Caco-2 (cell line): ENCODE measurements at places on chromosomes 11 and 22.

DNA sequence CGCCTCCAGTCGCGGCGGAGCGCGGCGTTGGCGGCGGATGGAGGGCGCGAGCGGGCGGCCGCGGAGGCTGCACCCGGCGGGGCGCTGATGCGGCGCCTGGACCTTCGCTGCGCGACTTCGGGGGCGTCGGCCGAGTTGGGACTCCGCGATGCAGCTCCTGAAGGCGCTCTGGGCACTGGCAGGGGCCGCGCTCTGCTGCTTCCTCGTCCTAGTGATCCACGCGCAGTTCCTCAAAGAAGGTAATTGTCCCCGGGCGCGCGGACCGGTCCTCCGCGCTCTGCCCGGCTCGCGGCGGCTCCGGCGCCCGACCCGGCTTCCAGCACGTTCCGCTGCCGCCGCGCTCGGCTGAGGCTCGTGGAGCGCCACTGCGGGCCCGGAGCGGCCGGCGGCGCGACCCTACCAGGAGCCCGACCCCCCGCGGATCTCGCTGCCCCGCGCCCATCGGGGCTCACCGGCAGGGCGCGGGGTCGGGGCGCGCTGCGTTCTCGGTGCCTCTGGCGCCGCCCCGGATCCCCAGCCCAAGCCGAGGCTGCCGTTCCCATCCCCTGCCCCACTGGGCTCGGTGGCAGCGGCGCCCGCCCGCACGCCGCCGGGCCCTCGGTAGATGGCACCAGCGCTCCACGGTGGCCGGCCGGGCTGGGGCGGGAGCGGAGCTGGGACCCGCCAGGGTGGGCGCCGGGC lies 1251.2 kb downstream of the BRD1 start:
- no peak for DNase-seq

DNA sequence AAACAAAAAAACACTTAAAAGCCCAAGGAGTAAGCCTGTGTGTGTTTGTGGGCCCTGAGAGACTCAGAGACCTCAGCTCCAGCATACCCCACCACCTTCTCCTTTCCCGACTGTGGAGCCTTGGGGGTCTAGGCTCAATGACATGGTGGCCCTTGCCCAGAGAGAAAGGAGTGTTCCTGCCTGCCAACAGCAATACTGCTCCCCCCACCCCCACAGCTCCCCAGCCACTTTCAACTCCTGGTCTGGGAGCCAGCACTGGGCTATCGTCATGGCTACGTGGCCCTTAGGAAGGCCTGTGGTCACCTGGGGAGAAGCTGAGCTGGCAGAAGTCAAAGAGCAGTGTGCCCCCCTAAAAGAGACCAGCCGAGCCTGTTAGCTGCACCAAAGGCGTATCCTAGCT lies 2.6 kb downstream of the PPP1R14B start:
- no peak for DNase-seq

DNA sequence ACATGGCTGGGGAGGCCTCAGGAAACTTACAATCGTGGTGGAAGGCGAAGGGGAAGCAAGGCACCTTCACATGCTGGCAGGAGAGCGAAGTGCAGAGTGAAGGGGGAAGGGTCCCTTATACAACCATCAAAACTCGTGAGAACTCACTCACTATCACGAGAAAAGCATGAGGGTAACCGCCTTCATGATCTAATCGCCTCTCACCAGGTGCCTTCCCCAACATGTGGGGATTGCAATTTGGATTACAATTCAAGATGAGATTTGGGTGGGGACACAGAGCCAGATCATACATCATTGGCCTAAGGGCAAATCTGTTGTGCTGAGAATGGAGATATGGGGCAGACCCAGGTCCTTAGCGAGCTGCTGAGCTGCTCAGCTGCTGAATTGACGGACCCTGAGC lies 13.1 kb downstream of the C1QTNF6 start:
- DNase-seq, result peak; percentile 2

GRCh38 chr11:79482800-79483199 lies 42.0 kb upstream of the TENM4 start:
- no peak for DNase-seq

GRCh38 chr11:27055065-27055682 lies 14.6 kb downstream of the BBOX1 start:
- DNase-seq, result peak; percentile 60

- DNase-seq, result no peak
Measured at GRCh38 chr11:96073536-96073935, 149.6 kb upstream of the MTMR2 start.

DNA sequence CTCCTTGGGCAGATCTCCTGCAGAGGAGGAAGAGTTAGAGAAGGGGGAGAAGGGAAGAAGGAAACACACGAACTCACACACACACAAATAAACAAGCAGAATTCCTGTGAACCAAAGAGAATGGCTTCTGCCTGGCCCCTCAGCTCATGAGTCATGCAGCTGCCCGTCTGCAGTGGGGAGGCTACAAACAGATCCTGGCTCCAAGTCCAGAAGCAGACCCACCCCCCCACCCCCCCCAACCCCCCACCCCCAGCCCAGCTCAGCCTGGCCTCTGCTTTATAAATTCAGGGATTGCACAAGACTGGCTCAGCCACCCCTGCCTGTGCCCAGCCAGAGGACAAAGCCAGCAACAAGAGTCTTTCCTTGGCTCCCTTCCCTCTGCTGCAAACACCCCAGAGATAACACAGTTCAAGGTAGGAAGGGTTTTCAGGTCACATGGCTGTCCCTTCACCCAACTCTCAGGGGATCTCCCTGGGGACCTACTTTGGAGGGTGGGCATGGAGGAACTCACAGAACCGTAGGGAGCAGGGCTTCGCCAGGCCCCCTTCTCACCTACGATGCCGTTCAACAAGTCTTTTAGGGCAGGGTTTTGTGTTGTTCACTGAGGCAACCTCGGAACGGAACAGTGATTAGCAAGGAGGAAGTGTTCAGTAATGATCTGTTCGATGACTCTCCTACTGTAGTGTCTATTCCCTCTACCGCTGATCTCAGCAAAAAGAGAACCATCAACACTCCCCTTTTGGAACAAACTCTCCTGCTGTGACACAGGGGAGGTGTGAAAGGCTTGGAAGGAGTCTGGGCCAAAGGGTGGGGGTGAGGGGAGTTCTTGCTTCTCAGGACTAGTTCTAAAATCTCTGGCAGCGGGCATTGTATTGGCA lies 35.5 kb downstream of the RPL27A start:
- no peak for DNase-seq

DNA sequence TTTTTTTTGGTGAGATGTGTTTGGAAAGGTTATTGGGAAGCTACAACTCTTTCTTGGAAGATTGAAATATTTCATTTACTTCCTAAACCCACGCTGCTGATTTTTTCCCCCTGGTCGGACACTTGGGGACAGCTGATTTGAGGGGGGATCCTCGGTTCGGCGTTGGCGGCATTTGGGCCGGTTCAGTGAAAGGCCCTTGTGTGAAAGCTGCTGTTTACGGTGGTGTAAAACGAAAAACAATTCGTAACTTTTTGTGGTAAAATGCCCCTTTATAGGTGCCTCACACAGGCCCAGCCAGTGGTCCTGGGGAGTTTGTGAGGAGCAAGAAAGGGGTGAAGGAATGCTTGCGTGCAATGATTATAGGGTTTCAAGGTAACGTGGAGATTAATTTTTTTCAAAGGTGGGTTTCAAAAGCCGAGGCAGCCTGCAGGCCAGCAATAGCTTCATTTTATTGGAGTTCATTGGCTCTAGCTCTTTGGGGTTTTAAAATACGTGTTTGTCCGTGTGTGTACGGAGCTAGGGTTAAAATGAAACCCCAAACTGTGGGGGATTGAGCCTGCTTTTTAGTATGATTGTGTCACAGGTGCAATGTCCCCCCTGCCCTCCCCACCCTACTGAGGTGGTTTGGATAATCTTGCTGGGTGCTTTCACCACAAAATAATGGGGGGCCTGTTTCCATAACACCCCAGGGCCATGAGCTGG lies 77.2 kb upstream of the PPARA start:
- peak; percentile 2 for DNase-seq

- DNase-seq, result no peak
Measured at GRCh38 chr11:116357784-116358544, 414.8 kb downstream of the BUD13 start.

- DNase-seq, result no peak
Measured at GRCh38 chr11:86346513-86346912, 28.2 kb upstream of the CCDC81 start.

DNA sequence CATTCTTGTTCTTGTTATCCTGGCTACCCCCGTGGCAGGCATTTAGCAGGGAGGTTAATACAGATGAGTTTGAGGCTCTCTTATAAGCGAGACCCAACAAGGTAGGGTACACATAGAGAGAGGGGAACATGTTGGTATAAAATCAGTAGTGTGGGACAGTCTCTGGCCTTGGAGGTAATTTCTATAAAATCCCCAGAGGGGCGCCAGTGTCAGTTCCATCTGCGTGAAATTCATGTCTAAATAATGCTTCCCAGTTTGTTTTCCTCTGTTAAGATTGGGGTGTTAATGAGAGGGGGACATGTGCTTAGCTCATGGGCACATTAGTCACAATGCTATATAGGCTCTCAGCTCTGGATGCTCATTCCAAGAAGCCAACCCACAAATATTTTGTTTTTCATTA lies 150.7 kb downstream of the MYO18B start:
- no peak for DNase-seq

DNA sequence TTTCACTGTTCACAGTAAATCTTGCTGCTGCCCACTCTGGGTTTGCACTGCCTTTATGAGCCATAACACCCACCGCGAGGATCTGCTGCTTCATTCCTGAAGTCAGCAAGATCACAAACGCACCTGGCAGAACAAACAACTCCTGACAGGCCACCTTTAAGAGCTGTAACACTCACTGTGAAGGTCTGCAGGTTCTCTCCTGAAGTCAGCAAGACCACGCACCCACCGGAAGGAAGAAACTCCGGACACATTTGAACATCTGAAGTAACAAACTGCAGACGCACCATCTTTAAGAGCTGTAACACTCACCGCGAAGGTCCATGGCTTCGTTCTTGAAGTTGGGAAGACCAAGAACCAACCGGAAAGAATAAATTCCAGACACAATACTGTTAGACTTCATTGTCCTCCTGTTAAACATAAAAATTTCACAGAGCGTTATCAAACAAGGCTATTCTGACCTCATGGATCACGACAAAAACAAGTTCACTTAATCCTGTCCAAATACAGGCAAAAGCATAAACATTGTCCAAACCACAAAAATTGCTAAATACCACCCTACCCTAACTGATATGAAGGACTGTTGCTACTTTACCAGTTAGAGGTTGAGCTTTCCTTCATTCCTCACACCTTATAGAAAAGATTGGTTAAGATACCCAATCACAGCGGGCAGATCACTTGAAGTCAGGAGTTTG lies 3.0 kb upstream of the CCDC117 start:
- no peak for DNase-seq

GRCh38 chr11:113021111-113021510 lies 59.9 kb downstream of the NCAM1 start:
- no peak for DNase-seq
